Calu3 (cell line): ENCODE measurements at places on chromosomes 4 and X. TPM values are rescaled to one million over a fixed set of nuclear protein-coding genes. Genes with fewer than 3 reads are reported as not detected.

DNA sequence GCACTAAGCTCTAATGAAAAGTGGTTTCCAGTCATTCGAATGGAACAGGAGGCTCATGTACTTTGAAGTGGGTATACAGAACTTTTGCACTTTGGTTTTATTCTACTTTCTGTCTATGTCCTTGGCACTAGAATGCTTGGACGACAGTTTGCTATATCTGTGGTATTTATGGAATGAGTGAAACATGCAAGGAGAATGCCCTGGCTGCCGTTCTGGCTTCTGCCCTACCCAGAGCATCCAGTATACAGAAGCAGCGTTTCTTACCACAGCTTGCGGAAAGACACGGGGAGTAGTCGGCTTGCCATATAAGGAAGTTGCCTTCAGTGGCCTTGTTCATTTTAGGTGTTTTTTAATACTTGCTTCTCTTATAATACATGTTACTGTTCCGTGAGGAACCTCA, 98.0 kb downstream of the TBL1X start:
- peaks cover 26% of the 10 kb centered on the region for H3K4me1 ChIP-seq
- H3K27me3 ChIP-seq = no peaks in the 10 kb centered on the region
- H3K27ac ChIP-seq = no peak overlapping the region
- no peaks in the 10 kb centered on the region for H3K36me3 ChIP-seq

DNA sequence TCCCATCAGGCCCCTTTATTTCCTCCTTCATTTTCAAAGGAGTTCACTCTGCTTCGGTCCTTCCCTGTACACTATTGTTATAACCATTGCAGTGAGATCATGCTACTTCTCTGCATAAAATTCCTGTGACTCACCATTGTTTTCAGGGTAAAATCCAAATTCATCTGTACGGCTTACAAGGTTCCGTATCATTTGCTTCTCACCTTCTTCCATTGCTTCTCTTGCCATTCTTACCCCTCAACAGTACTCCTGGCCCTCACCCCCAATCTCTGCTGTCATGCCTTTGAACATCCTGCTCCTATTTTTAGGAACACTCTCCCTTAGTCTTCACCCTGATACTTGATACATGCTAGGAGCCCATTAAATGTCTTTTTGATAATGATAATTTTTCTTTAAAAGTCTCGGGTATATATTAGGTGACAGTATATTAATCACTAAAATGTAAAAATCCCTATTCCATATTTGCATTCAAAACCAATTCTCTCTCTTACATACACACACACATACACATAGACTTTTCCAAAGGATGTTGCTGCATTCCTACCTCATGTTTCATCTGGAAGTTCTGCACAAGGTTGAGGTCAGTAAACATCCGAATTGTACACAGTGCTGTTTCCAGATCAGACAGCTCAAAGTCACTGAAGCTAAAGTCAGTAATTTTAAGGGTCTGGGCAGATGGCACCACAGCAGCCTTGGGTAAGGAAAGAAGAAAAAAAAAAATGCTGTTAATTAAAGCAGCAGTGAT, 103.4 kb downstream of the PDE5A start:
- H3K4me1 ChIP-seq = no peaks in the 10 kb centered on the region
- no peaks in the 10 kb centered on the region for H3K36me3 ChIP-seq
- no peak overlapping the region for H3K4me3 ChIP-seq
- H3K27ac ChIP-seq = no peak overlapping the region

DNA sequence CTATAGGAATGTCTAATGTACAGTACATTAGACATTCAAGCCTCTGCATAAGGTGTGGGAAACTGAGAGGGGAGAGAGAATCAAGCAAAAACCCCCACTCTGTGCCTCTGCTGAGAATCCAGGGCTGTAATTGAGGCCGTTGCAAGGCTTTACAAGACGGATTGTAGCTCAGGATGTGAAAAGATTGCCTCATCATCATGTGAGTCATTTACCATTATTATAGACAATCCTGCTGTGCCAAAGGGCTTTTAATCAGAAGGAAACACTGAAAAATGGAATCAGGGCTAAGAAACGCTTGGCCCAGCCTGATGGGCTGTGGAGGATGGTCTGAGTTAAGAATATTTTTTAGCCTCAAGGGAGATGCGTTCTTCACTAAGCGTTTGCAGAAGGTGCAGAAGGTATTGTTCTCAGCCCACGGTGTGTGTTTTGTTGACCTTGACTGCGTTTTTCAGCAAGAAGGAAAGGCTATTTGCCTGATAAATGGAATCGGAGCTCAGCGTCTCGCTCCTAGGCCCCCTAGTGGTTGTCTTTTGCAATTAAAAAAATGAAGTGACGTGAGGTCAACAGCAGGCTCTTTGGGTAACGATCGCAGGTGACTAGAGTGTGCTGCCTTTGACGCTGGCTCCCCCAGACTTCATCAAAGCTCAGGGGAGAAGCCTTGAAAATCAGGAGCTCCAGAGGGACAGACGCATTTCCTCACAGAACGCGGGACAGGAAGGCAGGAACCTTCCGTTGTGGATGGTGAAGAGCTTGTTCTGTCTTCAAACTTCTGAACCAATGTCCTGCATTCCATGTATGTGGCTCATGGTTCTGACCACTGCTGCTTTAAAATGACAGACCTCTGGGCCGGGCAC, 18.1 kb upstream of the CHRNA9 start:
- peak; percentile 59 for DNase-seq
- H3K27ac ChIP-seq = peak overlapping the region; percentile 95
- peak overlapping the region; percentile 55 for H3K4me3 ChIP-seq
- no peaks in the 10 kb centered on the region for H3K27me3 ChIP-seq
- peaks cover 17% of the 10 kb centered on the region for H3K4me1 ChIP-seq

GRCh38 chrX:19535476-19535875, 20.2 kb upstream of the MAP3K15 start:
- no peak overlapping the region for H3K4me3 ChIP-seq
- no peak for DNase-seq
- H3K4me1 ChIP-seq = no peaks in the 10 kb centered on the region
- peaks cover 24% of the 10 kb centered on the region for H3K36me3 ChIP-seq
- no peak overlapping the region for H3K27ac ChIP-seq
- H3K27me3 ChIP-seq = no peaks in the 10 kb centered on the region

- no peak overlapping the region for H3K4me3 ChIP-seq
- H3K27me3 ChIP-seq = no peaks in the 10 kb centered on the region
- no peaks in the 10 kb centered on the region for H3K36me3 ChIP-seq
- H3K27ac ChIP-seq = no peak overlapping the region
- DNase-seq = no peak
- no peaks in the 10 kb centered on the region for H3K4me1 ChIP-seq
Measured at GRCh38 chr4:183747931-183748670, 89.0 kb downstream of the TRAPPC11 start.

DNA sequence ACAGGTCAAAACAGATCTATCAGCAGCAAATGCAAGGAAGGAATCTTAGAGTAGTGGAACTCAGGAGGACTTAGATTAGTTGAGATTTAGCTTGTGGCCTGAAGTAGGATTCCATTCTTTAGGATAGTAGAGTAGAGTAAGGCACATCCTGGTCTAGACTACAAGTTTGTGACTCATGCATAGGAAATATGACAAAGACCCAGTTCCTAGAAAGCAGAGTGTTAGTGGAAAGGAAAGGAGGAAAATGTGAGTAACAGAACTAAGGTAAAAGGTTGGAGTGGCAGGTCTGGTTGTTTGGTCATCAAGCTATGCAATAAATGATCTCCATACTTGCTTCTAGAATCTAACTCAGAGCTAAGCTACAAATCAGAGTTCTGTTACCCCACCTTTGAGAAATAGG, 595.0 kb downstream of the ACTRT1 start:
- H3K4me3 ChIP-seq = no peak overlapping the region
- H3K36me3 ChIP-seq = no peaks in the 10 kb centered on the region
- no peaks in the 10 kb centered on the region for H3K4me1 ChIP-seq
- H3K27ac ChIP-seq = no peak overlapping the region
- no peaks in the 10 kb centered on the region for H3K27me3 ChIP-seq
- DNase-seq = no peak

DNA sequence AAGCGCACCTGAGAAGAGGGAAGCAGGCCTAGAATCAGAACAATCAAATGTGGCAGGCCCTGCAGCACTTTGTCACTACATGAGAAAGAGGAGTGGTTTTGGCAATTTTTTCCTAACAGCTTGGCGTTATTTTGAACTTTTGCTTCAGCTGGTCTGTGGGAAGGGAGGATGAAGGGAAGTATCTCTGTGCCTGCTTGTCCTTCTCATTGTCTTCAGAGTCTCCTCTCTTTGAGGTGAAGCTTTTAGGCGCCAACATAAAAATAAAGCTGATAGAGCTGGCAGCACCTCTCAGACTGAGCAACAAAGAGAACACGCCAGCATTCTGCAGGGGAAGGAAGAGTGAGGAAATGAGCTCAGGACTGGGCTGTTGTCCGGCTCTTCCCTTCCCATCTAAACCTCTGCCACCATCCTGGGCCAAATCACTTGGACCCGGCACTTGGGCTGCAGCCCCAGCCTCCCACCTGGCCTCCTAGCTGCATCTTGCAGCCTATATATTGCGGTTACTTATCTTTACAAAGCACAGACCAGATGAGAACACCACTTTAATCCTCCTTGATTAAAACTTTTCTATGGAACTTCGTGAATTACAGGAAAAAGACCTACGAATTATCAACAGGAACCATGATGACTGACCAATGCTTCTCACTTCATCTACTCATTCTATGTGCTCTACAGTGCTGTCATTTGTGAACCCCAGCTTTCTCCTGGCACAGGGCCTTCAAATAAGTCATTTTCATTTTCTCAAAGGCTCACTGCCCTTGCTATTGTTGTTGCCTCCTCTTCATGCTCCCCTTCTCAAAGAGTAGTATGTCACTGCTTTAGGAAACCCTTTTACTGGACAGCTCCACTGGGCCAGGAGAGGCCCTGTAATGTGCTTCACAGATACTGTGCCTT, 476.4 kb upstream of the HS3ST1 start:
- H3K4me3 ChIP-seq = no peak overlapping the region
- DNase-seq = no peak
- no peaks in the 10 kb centered on the region for H3K36me3 ChIP-seq
- H3K27ac ChIP-seq = no peak overlapping the region
- H3K4me1 ChIP-seq = no peaks in the 10 kb centered on the region
- no peaks in the 10 kb centered on the region for H3K27me3 ChIP-seq

- no peak for DNase-seq
- no peak overlapping the region for H3K4me3 ChIP-seq
- no peaks in the 10 kb centered on the region for H3K27me3 ChIP-seq
- no peaks in the 10 kb centered on the region for H3K36me3 ChIP-seq
- H3K4me1 ChIP-seq = no peaks in the 10 kb centered on the region
Measured at GRCh38 chrX:38363046-38363445, 10.6 kb downstream of the OTC start.

DNA sequence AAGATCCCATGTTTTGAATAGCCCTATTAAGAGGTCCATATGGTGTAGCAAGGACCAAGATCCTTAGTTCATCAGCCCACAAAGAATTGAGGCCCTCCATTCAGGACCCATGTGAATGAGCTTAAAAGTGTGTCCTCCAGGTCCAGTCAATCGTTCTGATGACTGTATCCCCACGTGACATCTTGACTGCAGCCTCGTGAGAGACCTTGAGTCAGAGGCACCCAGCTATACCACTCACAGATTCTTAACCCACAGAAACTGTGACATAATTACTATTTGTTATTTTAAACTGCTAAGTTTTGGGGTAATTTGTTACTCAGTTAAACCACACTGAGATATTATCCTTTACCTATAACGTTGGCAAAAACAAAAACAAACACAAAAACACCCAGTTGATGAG, 62.4 kb downstream of the ZNF182 start:
- no peak for DNase-seq
- no peaks in the 10 kb centered on the region for H3K4me1 ChIP-seq
- no peaks in the 10 kb centered on the region for H3K27me3 ChIP-seq
- no peak overlapping the region for H3K27ac ChIP-seq
- no peak overlapping the region for H3K4me3 ChIP-seq

- H3K27ac ChIP-seq = peak overlapping the region; percentile 49
- peaks cover 9% of the 10 kb centered on the region for H3K36me3 ChIP-seq
- H3K4me3 ChIP-seq = no peak overlapping the region
- no peaks in the 10 kb centered on the region for H3K27me3 ChIP-seq
- DNase-seq = peak; percentile 13
Measured at GRCh38 chr4:185307136-185307950, 88.4 kb downstream of the LRP2BP start.

DNA sequence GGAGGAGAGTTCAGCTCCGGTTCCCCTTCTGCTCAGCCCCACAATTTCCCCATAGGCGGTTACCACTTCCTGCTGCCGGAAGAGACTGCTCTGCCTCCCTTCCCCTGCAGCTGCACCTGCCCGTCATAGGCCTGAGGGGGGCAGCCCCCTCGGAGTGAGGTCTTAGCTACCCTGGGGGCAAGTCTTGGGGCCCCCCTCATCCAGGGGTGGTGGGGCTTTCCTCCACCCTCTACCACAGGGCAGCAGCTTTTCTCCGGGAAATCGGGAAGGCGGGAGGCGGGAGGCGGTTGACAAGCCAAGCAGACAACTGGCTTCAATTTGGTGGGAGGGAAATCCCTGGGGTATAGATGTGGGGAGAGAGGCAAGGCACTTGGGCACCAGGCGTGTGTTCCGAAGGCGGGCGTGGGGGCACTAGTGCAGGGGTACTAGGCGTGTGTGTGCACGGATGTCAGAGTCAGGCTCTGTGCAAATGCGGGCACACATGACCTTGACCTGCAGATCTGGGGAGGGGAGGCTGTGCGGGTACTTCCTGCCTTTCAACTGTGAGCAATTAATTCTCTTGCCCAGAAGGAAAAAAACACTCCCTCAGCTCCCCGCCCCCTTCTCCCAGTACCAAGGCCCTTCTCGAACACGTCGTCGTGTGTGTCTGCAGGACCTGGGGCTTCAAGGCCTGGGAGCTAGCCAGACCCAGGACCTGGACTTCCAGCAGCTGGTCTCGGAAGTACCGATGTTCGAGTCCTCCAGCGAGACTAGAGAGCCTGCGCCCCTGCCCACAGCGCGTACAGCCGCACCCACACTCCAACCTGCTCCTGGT, 1.0 kb upstream of the ARHGAP4 start:
- H3K4me1 ChIP-seq = peaks cover 8% of the 10 kb centered on the region
- peak overlapping the region; percentile 70 for H3K4me3 ChIP-seq
- peaks cover 12% of the 10 kb centered on the region for H3K27me3 ChIP-seq
- no peak for DNase-seq
- H3K36me3 ChIP-seq = peaks cover 38% of the 10 kb centered on the region

- no peak for DNase-seq
- H3K4me1 ChIP-seq = no peaks in the 10 kb centered on the region
- no peaks in the 10 kb centered on the region for H3K36me3 ChIP-seq
- no peak overlapping the region for H3K27ac ChIP-seq
- H3K27me3 ChIP-seq = peaks cover 77% of the 10 kb centered on the region
- no peak overlapping the region for H3K4me3 ChIP-seq
Measured at GRCh38 chrX:109398833-109399232, 83.1 kb downstream of the GUCY2F start.

DNA sequence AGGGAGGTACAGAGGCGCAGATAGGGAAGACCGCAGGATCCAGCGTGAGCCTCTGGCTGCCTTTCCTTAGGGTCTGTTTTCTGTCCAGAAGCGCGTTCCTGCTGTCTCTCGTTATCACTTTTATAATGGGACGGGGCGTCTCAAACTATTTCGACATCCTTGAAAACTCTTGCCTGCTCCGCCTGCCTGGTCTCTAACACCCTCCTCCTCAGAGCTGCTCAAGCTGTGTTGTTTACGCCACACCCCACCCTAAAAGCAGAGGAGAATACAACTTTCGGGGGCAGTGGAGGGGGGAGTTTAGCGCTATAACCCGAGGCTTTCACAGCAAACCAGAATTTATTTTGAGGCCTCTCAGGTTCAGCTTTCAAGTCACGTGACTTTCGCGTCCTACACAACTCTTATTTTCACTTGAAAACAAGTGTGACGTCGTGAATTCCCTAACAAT, 646 bp upstream of the FAM3A start:
- no peak overlapping the region for H3K27ac ChIP-seq
- peaks cover 22% of the 10 kb centered on the region for H3K36me3 ChIP-seq
- no peak for DNase-seq

- H3K36me3 ChIP-seq = no peaks in the 10 kb centered on the region
- H3K4me3 ChIP-seq = no peak overlapping the region
- H3K27ac ChIP-seq = no peak overlapping the region
- H3K27me3 ChIP-seq = peaks cover 24% of the 10 kb centered on the region
- DNase-seq = peak; percentile 44
- H3K4me1 ChIP-seq = no peaks in the 10 kb centered on the region
Measured at GRCh38 chr4:83644677-83645659, 109.1 kb downstream of the GPAT3 start.

Gene ASB11
- not detected in 2 replicates for total RNA-seq

Gene ASB9
- 10.8 and 12.2 TPM in 2 replicates for total RNA-seq
